ENCODE measurements at places on chromosomes 5 and 9. TPM values are rescaled to one million over a fixed set of nuclear protein-coding genes. Genes with fewer than 3 reads are reported as not detected.

- DNase-seq, result no peak
Measured at GRCh38 chr5:34957857-34958690, 28.7 kb downstream of the DNAJC21 start.

DNA sequence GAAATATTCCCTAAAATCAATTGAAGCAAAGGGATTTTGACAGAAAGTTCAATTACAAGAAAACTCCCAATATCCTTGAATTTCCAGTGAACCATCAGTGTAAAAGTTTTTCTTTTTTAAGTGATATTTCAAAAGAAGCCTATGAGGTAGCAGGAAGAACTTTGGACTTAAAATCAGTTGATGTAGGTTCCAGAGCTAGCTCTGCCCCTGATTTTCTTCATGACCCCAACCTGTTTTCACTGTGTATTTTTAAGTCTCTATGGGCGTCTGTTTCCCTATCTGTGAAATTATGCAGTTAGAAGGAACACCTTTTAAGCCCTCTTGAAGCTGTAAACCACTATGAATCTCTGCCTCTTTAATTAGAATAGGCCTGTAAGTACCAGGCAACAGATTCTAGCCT lies 66.2 kb upstream of the SLC1A1 start:
- DNase-seq, result no peak

- peak; percentile 62 for DNase-seq
Measured at GRCh38 chr9:113654605-113655428, 191.3 kb downstream of the RGS3 start.

GRCh38 chr9:35840881-35841644 lies 12.0 kb downstream of the TMEM8B start:
- DNase-seq, result no peak

DNA sequence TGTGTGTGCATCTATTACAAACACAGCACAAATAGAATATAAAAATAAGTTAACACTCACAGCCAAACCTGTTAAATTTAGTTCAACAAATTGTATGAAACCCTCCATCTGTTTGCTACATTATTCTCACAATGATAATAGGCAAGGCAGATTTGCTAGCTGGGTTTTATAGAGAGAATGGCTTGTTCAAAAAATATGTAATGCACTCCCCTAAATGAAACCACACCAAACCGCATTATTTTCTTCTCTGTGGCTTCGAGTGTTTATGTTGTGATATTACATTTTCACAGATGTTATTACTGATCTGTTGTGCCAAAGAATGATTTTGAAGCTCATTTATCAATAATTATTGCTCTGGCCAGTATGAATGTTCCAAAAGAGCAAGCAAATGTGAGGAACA lies 92.9 kb downstream of the SPATA31D1 start:
- DNase-seq, result no peak

GRCh38 chr9:3415906-3416305 lies 109.9 kb downstream of the RFX3 start:
- no peak for DNase-seq

- DNase-seq, result no peak
Measured at GRCh38 chr9:124814164-124814535, 37.2 kb downstream of the OLFML2A start.

Gene HAVCR2
- 9.6 TPM for total RNA-seq

Gene SLC22A4
- total RNA-seq, result 0.37 TPM

Gene PCDHA2
- total RNA-seq, result 0.20 TPM

Gene CNTNAP3B
- total RNA-seq, result 2.6 TPM

Gene RMRP
- total RNA-seq, result 17,824 TPM

Gene RNF183
- total RNA-seq, result 5.3 TPM
